ENCODE measurements at places on chromosomes 13 and 19.

- no peak for DNase-seq
These were observed 641 bp upstream of the SOX21 start for GRCh38 chr13:94712812-94713560.

DNA sequence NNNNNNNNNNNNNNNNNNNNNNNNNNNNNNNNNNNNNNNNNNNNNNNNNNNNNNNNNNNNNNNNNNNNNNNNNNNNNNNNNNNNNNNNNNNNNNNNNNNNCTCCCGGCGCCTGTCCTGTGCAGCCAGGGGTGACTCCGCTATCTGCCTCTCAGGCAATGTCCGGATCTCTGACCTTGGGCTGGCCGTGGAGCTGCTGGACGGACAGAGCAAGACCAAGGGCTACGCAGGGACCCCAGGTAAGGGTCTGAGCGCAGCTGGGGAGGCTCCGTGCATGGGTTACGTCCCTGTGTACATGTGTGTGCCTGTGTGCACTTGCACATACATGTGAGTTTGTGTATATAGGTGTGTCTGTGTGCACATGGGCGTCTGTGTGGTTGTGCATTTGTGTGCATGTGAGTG, 36.1 kb upstream of the TMEM255B start:
- no peak for DNase-seq

GRCh38 chr13:42477596-42478190, 96.3 kb upstream of the TNFSF11 start:
- no peak for DNase-seq

DNA sequence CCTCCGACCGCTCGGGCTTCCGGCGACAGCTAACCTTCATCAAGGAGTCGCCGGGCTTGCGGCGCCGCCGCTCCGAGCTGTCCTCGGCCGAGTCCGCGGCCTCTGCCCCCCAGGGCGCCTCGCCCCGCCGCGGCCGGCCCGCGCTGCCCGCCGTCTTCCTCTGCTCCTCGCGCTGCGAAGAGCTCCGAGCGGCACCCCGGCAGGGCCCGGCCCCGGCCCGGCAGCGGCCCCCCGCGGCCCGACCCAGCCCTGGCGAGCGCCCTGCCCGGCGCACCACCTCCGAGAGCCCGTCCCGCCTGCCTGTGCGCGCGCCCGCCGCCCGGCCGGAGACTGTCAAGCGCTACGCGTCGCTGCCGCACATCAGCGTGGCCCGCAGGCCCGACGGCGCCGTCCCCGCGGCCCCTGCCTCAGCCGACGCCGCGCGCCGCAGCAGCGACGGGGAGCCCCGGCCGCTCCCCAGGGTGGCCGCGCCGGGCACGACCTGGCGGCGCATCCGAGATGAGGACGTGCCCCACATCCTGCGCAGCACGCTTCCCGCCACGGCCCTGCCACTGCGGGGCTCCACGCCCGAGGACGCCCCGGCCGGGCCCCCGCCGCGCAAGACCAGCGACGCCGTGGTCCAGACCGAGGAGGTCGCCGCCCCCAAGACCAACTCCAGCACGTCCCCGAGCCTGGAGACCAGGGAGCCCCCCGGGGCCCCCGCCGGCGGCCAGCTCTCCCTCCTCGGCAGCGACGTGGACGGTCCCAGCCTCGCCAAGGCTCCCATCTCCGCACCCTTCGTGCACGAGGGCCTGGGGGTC, 9.6 kb downstream of the C19orf25 start:
- peak; percentile 74 for DNase-seq

DNA sequence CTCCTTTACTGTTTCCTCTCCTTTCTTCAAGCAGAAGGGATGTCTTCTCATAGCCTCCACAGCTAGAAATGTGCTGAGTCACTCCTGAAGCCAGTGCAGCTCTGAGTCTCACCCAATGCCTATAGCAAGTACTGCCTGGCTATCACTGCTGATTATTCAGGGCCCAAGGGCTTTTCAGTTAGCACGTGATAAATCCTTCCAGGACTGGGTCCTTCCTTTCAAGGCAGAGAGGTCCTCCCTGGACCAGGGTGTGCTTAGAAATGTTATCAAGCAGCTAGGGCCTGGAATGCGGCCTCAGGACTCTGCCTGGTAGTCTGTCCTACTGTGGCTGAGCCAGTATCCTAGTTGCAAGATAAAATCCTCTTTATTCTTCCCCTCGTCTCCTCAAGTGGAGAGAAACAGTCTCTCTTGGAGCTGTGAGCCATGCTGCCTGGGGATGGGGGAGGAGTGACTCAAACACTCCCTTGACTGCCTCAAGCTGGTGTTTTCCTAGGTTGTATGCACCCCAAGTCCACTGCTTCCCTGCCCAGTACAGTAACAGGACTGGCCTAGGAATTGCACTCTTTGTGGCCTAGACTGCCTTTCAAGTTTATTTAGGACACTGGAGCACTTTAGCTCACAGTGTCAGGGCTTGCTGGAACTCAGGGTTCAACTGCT, 198.7 kb upstream of the SERP2 start:
- no peak for DNase-seq
